ENCODE measurements at places on chromosomes 12 and 14.

DNA sequence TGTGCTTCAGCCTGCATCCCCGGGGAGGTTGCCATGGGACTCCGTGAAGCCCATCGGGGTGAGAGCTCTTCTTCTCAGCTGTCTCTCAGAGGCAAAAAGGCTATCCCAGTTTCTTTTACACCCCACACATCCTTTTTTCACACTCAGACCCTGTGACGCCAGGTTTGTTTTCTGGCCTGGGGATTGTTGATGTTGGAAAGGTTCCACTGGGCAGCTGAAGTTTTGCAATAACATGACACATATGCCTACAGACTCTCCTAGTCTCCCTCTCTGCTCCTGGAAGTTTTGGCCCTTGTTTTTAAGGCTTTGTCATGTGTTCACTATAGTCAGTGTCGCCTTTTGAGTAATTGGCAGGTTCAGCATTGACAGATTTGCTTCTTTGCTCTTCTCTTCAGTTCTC lies 118.6 kb downstream of the SMOC1 start:
- no peak for DNase-seq

DNA sequence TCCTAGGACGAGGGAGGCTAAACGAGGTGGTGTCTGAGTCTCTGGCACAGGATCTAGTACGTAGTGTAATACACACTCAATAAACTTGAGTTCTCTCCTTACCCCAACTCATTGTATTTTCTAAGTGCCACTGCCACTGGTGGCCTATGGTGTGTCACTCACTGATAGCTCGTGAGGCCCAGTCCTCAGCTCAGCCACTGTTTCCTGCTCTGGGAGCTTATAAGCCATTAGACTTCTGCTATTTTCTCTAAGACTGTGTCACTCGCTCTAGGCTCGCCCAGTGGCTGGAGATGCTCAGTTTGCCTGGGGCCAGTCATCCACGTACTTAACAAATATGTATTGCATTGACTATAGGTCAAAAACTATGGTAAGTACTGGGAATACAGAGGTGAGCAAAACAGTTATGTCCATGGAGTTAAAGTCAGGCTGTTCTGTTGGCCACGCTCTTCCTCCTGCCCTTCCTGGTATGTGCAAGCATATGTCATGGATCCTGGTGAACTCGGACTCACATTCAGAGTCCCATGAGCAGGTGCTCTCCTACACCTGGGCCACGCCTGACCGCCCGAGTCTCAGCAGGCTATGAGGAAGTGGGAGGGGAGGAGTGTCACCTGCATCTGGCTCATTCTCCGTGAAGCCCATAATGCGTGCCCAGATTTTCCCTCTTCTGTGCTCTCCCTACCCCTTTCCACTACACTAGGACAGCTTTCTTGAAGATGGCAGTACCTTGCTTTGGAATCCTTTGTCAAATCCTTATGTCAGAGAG lies 41.6 kb downstream of the DEGS2 start:
- DNase-seq, result no peak

GRCh38 chr14:67999290-67999689 lies 179.7 kb downstream of the RAD51B start:
- no peak for DNase-seq

DNA sequence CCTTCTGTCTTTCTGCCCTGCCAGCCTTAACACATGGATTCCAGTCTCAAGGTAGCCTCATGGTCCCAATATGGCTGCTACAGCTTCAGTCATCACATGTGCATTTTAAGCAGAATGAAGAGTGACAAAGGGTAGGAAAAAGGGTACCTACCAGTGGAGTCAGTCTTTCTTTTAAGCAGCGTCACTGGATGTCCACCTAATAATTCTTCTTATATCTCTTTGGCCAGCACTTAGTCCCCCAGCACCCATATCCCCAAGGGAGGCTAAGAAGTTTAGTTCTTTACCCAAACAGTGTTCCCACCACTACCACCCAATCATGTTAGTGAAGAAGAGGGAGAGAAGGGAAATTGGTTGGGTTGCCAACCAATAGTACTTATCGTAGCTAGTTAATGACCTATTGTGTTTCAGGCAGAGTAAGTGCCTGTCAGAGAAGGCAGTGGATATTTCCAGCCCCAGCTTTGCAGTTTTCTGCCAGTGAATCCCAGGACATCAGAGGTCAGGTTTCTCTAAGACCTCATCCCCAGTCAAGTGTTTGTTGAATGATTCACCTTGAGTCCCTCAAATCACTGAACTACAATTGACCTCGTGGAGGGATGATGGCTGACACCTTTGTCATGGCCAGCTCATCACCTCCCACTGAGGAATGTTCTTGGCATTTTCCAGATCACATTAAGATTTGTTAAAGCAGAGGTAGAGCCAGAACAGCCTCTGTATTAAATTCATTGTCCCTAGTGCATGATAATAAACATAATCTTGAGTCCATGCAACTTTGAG lies 250.9 kb upstream of the CRY1 start:
- DNase-seq, result no peak

- DNase-seq, result no peak
These were observed 26.3 kb downstream of the ETFBKMT start for GRCh38 chr12:31685801-31686200.

DNA sequence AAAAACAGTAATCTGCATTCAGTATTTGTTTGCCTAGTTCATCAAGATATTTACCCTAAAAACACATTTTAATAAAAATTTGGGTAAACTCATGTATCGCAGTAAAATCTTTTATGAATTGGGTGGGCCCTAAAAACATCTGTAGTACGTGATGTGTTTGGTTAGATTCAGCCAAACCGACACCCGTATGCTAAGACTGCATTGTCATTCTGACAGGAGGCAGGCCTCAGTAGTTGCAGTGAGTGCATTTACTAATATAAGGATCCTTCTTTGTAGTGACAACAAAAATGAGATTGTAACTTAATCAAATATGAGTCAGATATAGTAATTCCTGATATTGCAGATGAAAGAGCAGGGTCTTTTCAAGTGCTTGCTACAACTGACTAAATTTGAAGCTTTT lies 191.8 kb downstream of the SLC16A7 start:
- DNase-seq, result no peak

GRCh38 chr12:4252601-4253000 lies 21.0 kb upstream of the CCND2 start:
- no peak for DNase-seq

DNA sequence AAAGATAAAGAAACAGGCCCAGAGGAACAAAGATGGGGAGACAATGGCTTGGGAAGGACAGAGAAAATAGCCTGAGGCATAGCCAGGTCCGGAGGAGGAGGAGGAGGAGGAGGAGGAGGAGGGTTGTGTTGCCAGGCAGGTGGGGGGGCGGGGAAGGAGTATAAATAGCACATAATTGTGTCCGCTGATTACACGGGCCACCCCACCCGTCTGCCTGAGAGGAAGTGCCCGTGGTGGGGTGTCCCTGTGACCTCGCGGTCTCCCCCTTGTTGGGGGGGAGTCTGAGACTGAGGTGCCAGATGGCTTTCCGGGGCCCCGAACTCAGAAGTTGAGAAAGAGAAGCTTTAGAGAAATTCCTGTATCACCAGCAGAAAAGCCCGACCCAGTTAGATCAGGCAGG lies 1.9 kb upstream of the SP7 start:
- no peak for DNase-seq

DNA sequence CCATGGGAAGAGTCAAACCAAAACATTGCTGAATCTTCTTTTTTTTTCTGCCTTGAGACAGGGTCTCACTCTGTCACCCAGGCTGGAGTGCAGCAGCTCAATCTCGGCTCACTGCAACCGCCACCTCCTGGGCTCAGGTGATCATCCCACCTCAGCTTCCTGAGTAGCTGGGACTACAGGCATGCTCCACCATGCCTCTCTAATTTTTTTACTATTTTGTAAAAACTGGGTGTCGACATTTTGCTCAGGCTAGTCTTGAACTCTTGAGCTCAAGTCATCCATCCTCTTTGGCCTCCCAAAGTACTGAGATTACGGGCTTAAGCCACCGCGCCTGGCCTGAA lies 1.5 kb upstream of the KRT75 start:
- DNase-seq, result no peak

- DNase-seq, result peak; percentile 73
These were observed 2.0 kb downstream of the TPI1 start for GRCh38 chr12:6869049-6870021.

All from activated T-helper 9 cell treated with anti-CD3 and anti-CD28 coated beads, Interleukin-2, amount 50 U/mL, for 16 hours (primary cell).